ENCODE measurements at places on chromosomes 3 and 15.

- no peak for DNase-seq
Observed at GRCh38 chr3:30455840-30456239, 150.6 kb upstream of the TGFBR2 start.

GRCh38 chr3:137202941-137203340, 245.2 kb downstream of the IL20RB start:
- no peak for DNase-seq

DNA sequence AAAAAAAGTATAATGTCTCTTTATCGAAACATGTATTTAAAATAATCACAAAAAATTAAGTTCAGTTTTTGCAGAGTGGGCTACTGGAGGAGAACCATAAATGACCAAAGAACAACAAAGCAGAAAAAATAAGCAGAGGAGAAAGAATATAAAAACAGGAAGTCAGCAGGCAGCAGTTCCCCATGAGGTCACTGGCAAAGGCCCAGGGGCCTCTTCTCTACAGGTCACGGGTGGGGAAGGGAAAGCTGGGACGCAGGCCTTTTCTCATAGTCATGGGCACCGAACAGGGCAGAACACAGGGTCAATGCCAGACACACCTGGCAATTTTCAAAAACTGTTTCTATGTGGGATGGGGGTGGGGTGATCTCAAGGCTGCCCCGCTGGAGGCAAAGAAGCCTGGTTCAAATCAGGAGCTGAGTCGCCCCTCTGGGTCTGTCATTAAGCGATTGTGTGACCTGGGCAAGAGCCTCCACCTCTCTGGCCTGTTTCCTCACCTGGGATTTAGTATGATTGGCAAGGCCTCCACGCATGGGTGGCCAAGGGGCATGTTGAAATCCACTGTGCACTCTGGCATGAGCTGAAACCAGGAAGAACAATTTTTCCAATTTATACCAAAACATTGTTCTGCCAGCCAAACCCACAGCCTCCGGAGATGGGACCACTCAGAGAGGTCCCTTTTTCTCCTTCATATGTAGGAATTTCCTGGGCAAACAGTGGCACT, 43.8 kb upstream of the UACA start:
- DNase-seq: no peak

DNA sequence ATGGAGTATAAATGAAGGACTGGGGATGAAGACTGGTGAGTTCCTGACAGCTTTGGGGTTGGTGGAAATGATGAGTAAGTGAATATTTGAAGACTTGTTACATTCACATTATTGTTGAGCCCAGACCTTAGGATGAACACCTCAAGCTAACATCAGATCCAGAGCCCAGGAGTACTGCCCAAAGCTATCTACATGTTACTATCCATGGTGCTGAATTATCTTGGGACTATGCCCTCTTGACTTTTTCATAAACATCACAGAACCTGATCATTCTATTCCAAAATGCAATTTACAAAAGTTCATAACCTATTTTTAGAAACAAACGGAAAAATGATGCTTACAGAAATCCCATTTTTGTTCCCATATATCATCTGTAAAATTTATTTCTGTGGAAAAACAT, 613.3 kb downstream of the TUSC7 start:
- no peak for DNase-seq

- DNase-seq: no peak
Observed at GRCh38 chr15:90191344-90191687, 9.8 kb upstream of the SEMA4B start.

GRCh38 chr3:156334841-156335545, 214.6 kb downstream of the KCNAB1 start:
- DNase-seq: no peak

DNA sequence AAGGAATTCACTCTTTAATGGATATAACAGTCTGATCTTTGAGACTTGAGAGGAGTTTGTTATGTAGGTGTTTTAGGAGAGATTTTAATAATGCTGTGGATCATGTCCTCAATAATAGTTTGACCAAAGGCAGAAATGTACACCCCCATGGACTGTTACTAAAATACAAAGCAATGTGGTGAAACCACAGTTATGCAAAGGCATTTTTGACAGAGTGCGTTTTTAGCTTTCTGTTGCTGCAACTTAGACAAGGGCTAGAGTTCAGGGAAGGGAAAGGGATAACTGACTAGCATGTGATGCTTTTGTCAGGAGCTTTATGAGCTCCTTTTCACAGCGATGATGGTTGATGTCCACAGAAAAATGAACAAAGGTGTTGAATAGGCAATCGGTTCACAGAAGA, 3.6 kb upstream of the STARD5 start:
- DNase-seq: no peak

DNA sequence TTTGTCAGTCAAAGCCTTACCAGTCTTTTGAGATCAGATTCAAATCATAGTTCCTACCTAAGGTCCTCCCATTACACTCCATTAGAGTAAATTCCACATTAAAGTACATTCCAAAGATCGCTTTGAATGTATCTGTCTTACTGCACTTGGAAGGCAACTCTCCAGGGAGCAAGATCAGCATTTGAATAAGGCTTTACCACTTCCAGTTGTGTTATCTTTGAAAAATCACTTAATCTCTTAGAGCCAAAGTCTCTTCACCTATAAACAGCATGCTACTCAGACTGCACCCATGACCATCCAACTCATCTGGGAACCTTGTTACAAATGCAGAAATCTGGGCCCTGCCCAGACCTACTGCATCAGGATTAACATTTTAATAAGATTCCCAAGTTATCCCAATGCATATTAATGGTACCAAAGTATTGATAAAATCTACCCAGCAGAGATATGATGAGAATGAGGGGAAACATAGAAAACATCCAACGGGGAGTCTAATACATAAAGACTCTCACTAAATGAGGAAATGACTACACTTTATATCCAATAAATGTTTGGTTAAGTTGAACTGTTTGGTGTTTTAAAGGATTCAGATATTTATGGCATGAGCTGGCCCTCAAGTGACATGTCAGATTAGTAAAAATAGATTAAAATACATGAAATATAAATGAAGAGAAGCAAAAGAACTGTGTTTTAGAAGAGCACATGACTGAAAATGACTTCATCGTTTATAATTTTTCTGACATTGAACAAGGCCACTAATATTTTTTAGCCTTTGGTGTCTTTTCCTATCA, 75.9 kb downstream of the TNIK start:
- no peak for DNase-seq
